ENCODE measurements at places on chromosomes 7 and 10.

DNA sequence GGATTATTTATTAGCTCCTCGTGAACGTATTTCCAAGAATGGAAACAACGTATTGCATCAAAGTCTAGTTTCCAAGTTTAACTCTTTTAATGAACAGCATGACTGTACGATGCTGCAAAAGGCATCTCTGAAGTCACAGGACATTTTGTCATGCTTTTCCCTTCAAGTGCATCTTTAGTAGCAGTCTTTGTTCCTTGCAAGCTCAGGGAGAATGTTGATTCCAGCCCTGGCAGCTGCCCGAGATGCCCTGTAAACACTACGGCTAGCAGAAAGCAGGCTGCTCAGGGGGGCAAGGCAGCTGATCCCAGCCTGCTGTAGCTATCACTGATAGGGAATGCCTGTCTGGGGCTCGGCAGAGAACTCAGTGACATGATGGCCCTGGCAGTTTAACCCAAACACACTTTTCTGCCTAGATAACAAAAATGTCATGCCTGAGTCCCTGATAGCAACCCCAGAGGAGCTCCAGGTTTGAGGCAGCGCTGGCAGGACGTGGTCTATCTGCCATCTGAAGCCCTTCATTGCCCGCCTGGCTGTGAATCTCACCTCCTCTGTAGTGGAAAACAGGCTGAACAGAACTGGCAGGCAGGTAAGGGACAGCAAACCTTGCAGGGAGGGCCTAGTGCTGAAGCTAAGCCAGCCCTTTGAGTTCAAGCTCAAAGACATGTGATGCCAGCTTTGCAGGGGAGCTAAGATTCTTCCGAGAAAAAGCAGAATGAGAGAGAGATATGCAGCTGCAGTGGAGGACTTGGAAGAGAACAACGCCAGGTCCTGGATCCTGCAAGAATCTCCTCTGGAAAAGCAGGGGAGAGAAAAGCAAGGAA, 264.6 kb downstream of the SNX10 start:
- no peak for DNase-seq

GRCh38 chr10:11159543-11160215, 142.0 kb downstream of the CELF2 start:
- DNase-seq = no peak

DNA sequence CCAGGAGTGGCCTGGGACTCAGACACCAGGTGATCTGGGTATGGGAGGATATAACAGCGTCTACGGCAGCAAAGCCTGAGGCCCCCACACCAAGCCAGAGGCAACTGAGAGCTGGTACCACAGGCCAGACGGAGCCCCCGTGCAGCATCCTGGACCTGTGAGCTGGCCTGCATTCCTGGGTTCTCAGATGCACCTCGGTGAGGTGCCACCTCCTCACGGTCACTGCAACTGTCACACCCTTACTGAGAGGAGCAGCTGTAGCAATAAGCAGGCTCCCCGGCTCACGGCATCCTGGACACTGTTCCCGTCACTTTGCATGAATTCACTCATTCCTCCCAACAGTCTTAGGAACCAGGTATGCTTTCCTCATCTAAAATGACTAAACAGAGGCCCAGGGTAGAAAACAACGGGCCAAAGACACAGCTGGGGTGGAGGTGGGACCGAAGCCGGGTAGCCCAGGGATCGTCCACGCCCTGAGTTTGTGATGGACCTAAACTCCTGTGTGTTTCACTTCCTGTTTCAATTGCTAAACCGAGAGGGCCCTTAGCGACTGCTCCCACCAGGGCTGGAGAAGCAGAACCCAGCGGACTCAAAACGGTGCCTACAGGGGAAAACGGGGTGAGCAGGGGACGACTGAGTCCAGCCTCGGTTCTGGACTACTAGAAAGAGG, 98.7 kb downstream of the CTBP2 start:
- no peak for DNase-seq

- DNase-seq = no peak
These were observed 756.6 kb upstream of the C7orf33 start for GRCh38 chr7:147833970-147834369.

DNA sequence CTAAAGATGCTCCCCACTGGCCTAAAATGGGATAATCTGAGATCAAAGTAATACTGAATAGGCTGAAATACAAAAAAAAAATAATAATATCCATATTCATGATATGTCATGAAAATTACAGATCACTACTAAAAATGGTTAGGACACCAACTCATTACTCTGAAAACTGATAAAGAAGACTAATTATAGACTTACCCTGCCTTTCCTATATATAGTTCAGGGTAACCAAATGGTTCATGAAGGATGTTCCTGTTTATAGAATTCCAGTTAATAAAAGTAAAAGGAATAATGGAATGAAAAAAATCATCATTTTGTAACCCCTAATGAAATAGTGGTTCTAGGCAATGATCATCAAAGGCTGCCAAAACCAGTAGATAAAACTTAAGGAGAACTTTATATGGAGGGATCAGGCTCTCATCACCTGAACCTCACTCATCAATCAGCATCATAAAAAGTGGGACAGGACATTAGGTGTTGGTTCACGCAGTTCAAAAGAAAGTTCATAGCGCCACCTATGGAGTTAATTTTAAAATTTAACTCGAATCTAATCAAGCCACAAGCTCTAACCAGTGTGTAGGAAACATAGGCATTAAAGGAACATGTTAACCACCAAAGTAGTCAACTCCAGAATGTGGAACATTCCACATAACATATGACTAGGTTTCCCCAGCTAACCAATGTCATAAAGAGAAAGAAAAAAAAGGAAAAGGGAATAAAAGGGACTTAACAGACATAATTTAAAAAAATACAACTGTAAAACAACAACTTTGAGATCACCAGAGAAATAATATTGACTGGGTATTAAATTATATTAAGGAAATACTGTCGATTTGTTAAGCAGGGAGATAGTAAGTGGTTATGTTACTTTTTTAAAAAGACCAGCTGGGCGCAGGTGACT, 35.7 kb downstream of the P4HA1 start:
- no peak for DNase-seq

DNA sequence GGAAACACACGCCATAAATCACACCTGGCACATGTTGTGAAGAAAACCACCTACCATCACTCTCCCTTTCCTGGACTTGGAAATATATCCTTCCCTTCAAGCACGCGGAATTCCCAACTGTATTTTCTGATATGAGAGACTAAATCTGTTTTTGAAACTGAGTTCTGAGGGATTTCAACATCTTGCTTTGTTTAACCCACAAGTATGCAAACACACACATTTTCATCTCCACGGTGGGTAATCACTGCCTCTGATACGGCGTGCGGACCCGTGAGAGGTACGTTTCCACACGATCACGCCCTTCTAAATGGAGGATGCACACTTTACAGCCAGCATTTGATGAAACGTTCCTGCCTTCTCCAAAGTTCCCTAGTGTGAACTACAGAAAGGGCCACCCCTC, 83.4 kb downstream of the ZRANB1 start:
- DNase-seq = no peak

GRCh38 chr7:76395965-76396726, 13.4 kb downstream of the SSC4D start:
- DNase-seq = peak; percentile 33

DNA sequence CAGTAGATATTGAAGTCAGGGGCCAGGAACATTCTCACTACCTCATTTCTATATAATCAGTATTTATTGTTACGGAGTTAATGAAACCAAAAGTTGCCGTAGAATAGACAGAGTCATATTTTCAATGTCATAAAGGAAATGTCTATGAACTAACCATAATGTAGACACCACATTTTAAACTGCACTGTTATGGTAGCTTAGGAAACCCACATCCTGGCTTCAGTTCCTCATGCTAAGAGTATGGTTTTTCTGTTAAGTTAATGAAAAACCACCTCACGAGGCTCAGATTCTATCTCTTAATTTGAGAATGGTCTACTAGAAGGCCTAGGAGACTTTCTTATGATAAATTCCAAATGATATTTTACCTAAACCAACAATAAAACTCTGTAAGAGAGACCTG, 166.5 kb downstream of the TMEM26 start:
- DNase-seq = no peak

- peak; percentile 14 for DNase-seq
These were observed 4.3 kb upstream of the TECTB start for GRCh38 chr10:112278871-112279270.

GRCh38 chr7:123748171-123748733, 551 bp downstream of the WASL start:
- DNase-seq = no peak

GRCh38 chr10:60417901-60418300, 28.2 kb upstream of the ANK3 start:
- DNase-seq = no peak

DNA sequence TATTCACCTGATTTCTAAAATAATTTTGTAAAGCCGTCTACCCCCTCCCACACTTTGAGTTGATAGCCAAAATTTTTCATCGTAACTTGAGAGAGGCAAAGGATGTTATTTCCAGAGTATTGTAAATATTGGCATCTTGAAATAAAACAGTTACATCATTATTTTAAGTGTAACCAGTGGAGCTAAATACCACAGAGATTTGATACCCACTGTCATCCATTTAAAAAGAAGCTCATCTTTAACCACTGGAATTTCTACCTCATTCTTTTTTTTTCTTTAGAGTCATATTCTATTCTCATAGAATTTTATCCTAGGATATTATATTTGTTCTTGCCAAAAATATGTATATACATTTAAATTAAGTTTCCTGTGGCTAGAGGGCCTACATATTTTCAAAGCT, 48.6 kb downstream of the CAMK1D start:
- no peak for DNase-seq

- DNase-seq = no peak
These were observed 46.4 kb downstream of the RAMP3 start for GRCh38 chr7:45203936-45204445.

- DNase-seq = no peak
These were observed 170.5 kb downstream of the C1GALT1 start for GRCh38 chr7:7352845-7353244.

- DNase-seq = no peak
These were observed 30.7 kb downstream of the ELFN1 start for GRCh38 chr7:1700536-1701333.

- DNase-seq = no peak
These were observed 79.3 kb upstream of the AFAP1L2 start for GRCh38 chr10:114483575-114483974.

GRCh38 chr10:47029181-47030009, 118.2 kb downstream of the PTPN20 start:
- DNase-seq = no peak

DNA sequence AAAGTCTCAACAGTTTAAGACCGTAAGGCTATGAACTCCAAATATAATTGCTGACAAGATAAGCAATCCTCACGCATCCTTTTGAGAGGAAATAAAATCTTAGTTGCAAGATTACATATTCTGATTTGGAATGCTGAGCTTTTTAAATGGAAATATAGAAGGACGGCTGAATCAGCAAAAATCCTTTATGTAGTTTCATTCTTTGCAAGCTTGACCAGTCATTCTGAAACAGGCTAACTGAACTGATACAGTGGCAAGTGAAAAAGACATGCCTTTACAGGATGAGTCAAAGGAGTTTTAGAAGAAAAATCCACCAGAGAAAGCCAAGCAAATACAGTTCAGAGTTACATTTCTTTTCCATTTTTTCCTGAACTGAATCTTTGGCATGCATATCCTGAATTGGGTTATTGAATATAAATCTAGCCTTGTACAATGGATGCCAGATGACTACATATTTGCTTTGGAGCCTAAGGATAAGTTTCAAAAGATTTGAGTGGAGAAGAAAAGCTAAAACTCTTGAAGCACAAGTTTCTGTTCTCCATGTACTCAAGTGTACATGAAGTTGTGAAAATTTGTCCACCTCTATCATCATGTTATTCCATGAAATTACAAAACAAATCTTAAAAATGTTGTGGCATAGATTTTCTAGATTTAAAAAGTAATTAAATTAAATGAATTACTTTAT, 4.4 kb downstream of the VIM start:
- DNase-seq = no peak

GRCh38 chr10:121340271-121340831, 257.9 kb downstream of the FGFR2 start:
- no peak for DNase-seq

DNA sequence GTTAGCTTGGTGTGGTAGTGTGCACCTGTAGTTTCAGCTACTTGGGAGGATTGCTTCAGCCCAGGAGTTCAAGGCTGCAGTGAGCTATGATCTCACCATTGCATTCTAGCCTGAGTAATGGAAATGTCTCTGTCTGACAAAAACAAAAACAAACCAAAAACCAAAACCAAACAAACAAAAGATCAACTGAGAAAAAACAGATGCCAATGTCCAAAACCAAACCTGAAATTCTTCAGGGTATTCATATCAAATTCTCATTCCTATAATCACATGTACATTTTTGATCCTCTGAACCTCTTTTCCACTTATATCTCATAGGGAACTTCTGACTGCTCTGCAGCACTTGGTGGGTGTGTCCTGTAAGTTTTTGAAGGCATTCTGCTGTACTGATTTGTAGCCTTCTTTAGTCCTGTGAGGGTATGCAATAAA, 87.0 kb downstream of the CDK6 start:
- DNase-seq = no peak

DNA sequence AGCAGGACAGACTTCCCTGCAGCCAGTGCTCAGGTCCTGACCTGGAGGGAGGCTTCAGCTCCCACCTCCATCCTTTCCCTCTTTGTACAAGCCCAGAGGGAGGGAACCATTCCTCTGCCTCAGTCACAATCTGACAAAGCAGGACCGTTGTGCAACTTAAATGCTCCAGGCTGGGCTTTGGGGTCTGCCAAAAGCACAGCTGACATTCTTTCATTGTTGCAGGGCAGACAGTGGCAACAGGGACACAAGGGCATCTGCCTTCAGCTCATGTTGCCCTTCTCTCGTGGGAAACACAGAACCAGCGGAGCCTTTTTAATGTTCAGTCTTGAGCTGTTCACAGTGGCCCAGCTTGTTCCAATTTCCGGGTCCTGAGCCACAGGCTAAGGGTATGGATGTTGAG, 155.7 kb upstream of the TNS3 start:
- no peak for DNase-seq

DNA sequence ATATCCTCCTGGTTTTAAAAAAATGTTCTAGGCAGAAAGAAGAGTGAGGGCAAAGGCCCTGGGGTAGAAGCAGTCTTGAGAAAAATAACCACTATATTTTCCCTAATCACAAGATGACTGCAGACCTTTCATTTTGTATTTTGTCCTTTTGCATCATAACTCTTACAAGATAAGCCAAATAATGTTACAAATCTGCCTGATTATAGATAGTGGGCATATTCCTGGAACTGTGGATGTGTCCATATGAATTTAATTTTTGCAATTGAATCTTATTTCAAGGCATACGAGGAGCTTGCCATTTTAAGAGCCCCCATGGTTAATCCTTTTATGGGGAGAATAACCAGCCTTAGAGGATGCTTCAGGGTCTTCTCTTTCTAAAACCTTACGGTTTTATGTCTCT, 102.7 kb downstream of the ADRA2A start:
- DNase-seq = no peak

- DNase-seq = no peak
These were observed 220.8 kb upstream of the PHYHIPL start for GRCh38 chr10:58955615-58956014.

- no peak for DNase-seq
These were observed 2.1 kb downstream of the SNX10 start for GRCh38 chr7:26293569-26294308.

- no peak for DNase-seq
These were observed 23.6 kb downstream of the DAGLB start for GRCh38 chr7:6423942-6424701.

- DNase-seq = no peak
These were observed 83.3 kb downstream of the RNLS start for GRCh38 chr10:88499569-88500470.
